ENCODE measurements at places on chromosomes 7 and 10. TPM values are rescaled to one million over a fixed set of nuclear protein-coding genes. Genes with fewer than 3 reads are reported as not detected.

GRCh38 chr10:49737474-49738201 lies 24.5 kb downstream of the OGDHL start:
- DNase-seq: no peak

GRCh38 chr10:8054244-8054493 lies 319 bp upstream of the GATA3 start:
- no peak for DNase-seq

DNA sequence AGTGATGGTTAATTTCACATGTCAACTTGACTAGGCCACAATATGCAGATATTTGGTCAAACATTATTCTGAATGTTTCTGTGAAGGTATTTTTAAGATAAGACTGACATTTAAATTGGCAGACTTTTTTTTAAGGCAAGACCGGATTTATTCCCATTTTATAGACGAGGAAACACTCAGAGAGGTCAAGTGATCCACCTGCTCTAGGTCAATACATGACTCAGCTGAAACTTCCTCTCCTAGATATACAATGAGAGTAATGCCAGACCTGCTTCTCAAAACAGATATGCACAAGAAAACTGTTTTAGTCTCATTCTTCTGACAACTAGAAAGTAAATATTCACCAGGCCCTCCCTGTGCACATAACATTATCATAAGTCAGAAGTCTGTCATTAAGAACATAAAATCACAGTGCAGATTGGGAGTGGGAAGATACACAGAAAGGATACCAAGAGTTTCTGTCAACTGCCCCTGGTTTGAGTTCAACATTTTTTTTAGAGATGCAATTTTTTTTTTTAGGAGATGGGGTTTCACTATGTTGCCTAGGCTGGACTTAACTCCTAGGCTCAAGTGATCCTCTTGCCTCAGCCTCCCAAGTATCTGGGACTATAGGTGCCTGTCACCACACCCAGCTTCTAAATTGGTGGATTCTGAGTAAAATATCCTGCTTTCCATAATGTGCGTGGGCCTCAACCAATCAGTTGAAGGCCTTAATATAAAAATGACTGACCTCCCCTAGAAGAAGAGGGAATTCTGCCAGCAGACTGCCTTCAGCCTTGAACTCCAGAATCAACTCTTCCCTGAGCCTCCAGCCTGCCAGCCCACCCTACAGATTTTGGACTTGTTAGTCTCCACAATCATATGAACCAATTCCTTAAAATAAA lies 121.4 kb downstream of the ZFAND4 start:
- DNase-seq: no peak

GRCh38 chr10:110861930-110862649 lies 9.6 kb upstream of the PDCD4 start:
- DNase-seq: no peak

DNA sequence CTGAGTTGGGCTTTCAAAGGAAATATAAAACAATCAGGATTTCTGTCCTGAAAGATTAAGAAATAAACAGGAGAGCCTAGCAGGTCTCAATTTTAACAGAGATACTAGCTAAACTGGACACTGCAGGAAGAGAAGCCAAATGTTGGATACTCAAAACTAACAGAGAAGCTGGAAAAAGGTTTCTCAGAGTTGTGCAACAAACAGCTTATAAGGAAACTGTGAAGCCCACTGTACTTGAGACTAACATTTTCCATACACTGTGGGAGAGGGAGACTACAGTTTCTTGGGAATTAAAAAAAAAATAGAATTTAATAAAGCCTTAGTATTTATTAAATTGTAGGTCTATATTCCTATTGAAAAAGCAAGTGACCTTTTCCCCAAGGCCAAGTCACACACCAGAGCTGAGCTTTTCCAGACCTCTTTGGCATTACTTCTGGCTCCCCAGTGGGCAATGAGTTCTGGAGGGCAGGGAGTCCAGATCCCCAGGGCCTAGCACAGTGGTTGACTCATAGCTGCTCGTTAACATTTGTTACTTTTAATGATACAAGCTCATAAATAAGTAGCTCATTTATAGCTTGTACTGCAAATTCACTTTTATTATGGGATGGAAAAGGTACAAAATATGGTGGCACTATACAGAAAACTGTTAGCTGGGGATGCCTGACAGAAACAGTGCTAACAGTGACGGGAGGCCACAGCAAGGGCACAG lies 68.3 kb downstream of the MINDY3 start:
- DNase-seq: no peak

Gene MMD2
- not detected for total RNA-seq

GRCh38 chr7:74215921-74216320 lies 6.1 kb downstream of the LAT2 start:
- no peak for DNase-seq

DNA sequence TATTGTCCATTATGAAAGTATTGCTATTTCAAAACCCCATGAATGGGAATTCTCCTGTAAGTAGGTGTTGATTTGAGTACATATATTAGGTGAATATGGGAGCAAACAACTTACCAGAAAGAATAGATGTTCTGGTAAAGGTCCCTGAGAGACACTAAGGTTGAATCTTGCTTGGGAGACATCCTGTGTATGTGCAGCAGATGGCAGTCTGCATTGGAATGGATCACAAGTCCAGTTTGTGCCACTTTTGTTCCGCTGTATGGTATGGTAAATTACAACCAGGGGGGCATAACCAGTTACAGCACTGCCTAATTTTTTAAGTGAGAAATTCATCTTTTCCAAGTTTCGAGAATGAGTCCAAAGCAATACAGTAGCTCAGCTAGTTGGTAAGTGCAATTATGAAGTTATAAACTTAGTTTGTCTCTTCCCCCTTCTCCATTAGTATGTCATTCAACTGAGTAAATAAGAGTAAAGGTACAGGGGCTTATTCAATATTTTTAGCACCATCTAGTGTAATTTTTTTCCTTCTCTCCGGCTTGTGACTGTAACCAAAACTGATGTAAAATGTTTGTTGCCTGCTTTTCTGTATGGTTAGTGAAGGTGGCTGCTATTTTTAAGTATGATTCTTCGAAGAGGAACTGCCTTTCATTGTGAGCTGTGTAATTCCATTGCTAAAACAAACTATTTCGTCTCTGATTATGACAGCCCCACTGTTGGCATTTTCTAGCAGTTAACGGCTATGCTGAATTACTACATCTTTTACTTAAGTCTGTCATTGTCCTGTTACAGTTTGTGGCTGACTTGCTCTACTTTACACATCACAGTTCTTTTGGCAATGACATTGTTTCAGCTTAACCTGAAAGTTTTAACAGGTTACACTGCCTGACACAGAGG lies 2.8 kb downstream of the MCU start:
- no peak for DNase-seq

DNA sequence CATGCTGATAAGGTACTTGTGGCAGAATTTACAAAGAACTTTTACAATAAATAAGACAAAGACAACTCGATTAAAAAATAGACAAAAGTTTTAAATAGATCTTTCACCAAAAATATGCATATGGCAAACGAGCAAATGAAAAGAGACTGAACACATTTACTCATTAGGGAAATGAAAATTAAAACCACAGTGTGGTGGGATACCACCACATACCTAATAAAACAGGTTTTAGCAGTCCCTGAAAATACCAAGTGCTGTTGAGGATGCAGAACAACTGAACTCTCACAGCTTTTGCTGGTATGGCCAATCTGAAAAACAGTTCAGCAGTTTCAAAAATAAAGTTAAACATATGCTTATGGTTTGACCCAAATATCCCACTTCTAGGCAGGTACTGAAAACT lies 205.4 kb upstream of the ADO start:
- DNase-seq: no peak

DNA sequence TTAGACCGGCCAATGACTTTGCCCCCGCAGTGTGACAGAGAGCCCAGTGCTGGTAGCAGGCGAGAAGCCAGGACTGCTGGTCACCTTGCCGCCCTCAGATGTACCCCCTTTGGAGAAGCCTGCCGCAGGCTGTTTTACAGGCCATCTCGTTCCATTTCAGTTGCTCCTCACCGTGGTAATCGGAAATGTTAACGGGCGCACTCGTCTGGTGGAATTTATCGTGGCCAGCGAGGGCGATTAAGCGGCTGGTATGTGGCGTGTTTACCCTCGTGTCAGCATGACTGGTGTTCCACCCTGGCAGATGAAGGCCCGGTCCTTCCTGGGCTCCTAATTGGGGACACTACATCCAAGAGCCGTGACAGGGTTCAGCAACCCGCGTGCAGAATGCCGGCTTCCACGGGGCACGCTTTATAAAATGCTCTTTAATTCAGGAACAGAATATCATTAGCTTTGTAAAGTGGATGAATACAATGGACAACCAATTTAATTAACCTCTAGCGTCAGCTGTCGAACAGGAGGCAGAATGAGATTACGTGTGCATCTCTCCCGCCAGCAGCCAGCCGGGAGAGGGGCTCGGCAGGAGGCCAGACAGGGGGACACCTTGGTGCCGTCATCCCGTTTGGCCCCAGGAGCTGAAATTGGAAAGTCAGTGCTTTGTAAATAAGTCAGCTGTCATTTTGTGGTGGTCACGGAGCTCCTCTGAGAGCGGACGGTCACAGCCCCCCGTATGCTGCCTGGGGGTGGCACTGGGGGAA lies 108.3 kb downstream of the NKX6-2 start:
- DNase-seq: no peak

Gene TCAF2
- total RNA-seq: 17.4 TPM

DNA sequence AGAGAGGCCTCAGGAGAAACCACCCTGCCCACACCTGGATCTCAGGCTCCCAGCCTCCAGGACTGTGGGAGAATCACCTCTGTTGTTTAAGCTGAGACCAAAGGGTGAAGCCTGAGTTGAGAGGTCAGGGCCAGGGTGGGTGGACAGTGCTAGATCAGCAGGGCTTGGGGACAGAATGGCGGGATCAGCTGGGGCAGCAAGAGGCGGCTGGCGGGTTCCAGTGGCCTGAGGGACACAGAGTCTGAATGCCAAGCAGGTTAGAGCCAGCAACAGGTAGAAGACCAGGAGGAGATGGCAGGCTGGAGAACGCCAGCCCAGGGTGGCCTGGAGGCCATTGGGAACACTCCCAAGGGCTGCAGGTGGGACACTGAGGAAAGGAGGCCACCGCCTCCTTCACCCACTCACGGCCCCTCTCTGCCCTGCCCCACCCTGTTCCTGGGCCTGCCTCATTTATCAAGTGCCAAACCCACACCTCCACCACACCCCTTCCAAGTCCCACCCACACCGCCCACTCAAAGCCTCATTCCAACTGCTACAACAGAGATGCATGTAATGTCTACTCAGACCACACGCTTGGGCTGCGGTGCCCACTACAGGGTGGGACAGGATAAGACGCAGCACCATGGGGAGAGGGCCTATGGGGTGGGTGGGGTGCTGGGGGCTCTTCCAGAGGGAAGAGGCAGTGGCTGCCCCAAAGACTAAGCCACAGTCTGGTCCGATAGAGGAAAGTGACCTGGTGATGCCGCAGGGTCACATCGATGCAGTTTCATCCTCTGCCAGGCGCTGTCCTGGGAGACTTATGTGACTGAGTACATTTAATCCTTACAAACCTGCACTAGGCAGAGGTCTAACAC lies 173.9 kb downstream of the TNS3 start:
- DNase-seq: no peak

DNA sequence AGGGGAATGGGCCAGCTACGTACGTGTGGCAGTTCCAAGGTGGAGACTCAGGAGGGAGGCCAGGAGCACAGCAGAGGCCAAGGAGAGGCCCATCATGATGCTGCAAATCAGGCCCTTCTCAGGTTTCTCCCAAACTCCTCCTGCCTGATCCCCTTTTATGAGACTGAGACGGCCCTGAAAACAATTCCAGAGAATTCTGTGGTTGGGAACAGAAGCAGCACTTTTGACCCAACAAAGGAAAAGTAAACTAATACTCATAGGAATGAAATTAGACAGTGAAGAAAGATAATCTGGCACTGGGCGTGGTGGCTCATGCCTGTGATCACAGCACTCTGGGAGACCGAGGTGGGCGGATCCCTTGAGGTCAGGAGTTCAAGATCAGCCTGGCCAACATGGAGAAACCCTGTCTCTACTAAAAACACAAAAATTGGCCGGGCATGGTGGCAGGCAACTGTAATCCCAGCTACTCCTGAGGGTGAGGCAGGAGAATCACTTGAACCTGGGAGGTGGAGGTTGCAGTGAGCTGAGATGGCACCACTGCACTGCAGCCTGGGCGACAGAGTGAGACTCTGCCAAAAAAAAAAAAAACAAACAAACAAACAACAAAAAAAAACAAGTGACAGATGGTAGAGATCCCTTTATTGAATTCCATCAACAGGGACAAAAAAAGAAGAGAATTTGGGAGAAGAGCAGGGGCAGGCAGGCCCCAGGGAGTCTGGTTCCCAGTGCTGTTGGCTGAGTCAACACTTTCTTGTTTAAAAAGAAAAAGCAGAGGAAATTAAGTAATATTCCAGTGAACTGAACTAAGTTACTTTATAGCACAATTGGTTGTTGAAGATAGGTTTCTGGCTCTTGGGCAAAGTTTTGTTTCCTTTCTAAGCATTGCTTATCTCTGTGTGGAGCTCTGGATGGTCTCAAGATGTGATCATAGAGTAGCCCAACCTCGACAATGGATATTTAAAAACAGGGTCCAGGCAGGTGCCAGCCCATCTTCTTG lies at the start of gene CCL26:
Gene CCL26, minus strand, starts transcription at position 131 of the 997 bp plus-strand sequence. Its CDS starts 35 bp downstream, at position 96.
- no peak for DNase-seq

Gene MMP21
- 0.10 TPM for total RNA-seq

GRCh38 chr10:99331207-99331803 lies 2.1 kb downstream of the CNNM1 start:
- no peak for DNase-seq

Gene ZNF862
- 12.6 TPM for total RNA-seq

GRCh38 chr7:4817178-4817901 lies 41.9 kb downstream of the AP5Z1 start:
- no peak for DNase-seq

Gene SCART1
- 2.8 TPM for total RNA-seq

Gene PFKP
- 44.7 TPM for total RNA-seq

Gene SPDYE11
- total RNA-seq: not detected

GRCh38 chr7:68963552-68963951 lies 634.7 kb upstream of the AUTS2 start:
- no peak for DNase-seq

Gene LIPK
- not detected for total RNA-seq

- no peak for DNase-seq
Observed at GRCh38 chr10:29084681-29085307, 204.1 kb upstream of the LYZL1 start.

GRCh38 chr10:121531076-121531829 lies 67.0 kb downstream of the FGFR2 start:
- DNase-seq: no peak

- DNase-seq: no peak
Observed at GRCh38 chr10:80769700-80770160, 232.0 kb downstream of the SH2D4B start.

Gene LRIT1
- not detected for total RNA-seq

Gene GIMAP7
- total RNA-seq: not detected

GRCh38 chr10:95249467-95249866 lies 41.3 kb downstream of the PDLIM1 start:
- DNase-seq: no peak
